Large intestine (tissue), 12 donors: ENCODE measurements at places on chromosomes 5 and 9. TPM values are rescaled to one million over a fixed set of nuclear protein-coding genes. Genes with fewer than 3 reads are reported as not detected.

- DNase-seq: no peak
- H3K4me1 ChIP-seq: no peaks in the 10 kb centered on the region
- no peak overlapping the region for H3K4me3 ChIP-seq
- no peaks in the 10 kb centered on the region for H3K36me3 ChIP-seq
- H3K27me3 ChIP-seq: no peaks in the 10 kb centered on the region
- no peak overlapping the region for H3K27ac ChIP-seq
These were observed 41.0 kb upstream of the SLC27A6 start for GRCh38 chr5:128924299-128924698.

- no peak overlapping the region for H3K27ac ChIP-seq
- no peak overlapping the region for H3K4me3 ChIP-seq
- DNase-seq: no peak
- no peaks in the 10 kb centered on the region for H3K27me3 ChIP-seq
These were observed 31.9 kb downstream of the MORN5 start for GRCh38 chr9:122191584-122191983.

DNA sequence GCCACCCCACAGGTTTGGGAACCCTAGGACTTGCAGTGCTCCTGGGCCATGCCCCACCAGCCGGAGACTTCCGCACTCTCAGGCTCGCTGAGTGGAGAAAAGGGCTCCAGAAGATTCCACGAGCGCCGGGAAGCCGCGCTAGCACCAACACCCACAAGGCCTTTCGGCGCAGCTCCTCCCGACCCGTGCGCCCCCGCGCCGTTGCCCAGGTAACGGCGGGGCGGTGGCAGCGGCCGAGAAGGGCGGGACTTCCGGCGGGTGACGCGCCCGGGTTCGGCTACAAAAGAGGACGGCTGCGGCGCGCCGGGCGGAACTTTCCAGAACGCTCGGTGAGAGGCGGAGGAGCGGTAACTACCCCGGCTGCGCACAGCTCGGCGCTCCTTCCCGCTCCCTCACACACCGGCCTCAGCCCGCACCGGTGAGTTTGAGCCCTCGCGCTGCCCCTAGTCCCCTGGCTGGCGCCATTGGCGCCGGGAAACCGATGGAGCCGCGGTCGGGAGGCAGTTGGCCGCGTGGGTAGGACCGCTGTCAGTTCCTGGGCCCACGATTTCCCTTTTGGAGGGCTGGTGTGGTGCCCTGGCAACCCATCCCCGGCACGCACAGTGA, at the start of gene DNAJA1:
Gene DNAJA1 (plus strand): TSS at position 308 of the 606 bp plus-strand sequence. CDS start 1,212 bp downstream, outside the sequence.
- no peaks in the 10 kb centered on the region for H3K27me3 ChIP-seq
- H3K4me1 ChIP-seq: peaks cover 7% of the 10 kb centered on the region
- peak; percentile 97 for DNase-seq

DNA sequence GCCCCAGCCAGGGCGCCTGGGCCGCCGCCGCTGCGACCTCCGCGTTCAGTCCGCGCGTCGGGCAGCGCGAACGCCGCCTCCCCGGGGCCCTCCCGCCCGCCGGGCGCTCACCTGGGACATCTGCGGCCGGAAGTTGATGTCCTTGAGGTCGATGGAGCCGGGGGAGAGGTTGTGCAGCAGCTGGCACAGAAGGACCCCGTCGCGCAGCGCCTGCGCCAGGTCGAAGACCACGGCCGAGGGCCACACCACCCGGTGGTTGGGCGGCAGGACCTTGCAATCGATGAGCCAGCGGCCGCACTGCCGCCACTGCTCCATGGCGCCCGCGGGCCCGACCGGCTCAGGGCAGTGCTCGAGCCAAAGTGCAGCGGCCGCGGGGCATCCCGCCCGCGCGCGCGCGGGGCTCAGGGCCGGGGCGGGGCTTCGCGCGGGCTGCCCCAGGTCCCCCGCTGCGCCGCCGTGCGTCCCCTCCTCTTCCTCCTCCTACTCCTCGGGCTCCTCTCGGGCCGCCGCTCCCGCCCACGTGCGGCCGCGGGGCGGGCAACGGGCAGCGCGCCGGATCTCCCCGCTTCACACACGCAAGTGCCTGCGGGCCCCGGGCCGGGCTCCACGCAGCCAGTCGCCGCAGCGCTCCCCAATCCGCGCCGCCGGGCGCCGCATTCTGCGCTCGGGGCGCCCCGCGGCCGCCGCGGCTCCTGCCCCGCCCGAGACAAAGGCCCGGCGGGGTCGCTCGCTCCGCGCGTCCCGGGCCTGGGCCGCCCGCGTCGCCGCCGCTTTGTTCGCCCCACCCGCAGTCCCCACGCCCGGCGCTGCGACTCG, at the start of gene VAV2:
Gene VAV2 (minus strand): TSS at position 361 of the 816 bp plus-strand sequence. CDS start 46 bp downstream, at position 315.
- peak within 1 kb of the TSS; percentile 100 for H3K27ac ChIP-seq
- H3K36me3 ChIP-seq: peaks cover 8% of the 10 kb centered on the region
- H3K4me1 ChIP-seq: peaks cover 29% of the 10 kb centered on the region
- H3K27me3 ChIP-seq: no peaks in the 10 kb centered on the region

- H3K4me1 ChIP-seq: peaks cover 15% of the 10 kb centered on the region
- H3K36me3 ChIP-seq: no peaks in the 10 kb centered on the region
- DNase-seq: no peak
- peaks cover 34% of the 10 kb centered on the region for H3K27me3 ChIP-seq
- no peak overlapping the region for H3K4me3 ChIP-seq
- peak overlapping the region; percentile 40 for H3K27ac ChIP-seq
These were observed 1.8 kb downstream of the OLFML2A start for GRCh38 chr9:124778575-124779367.

Gene PRRX2
- polyA plus RNA-seq: 1.6 TPM
